ENCODE measurements at places on chromosomes 6 and 20.

DNA sequence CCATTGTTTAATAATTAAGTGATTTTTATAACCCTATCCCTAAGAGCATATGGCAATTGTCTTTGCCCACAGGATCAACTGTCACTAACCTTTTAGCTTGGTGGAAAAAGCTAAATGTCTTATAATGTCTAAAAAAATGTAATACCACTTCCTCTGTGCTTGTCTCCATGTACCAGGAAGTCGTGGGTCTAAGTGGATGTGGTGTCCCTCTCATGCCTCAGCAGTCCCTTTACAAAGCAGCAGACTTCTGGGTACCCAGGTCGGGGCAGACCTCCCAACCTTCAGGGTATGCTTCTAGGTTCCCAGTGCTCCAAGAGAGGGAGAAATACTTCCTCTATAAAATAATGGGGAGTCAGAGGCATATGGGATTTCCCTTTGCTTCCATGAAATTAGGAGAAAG, 74.7 kb downstream of the ZHX3 start:
- DNase-seq, result no peak

GRCh38 chr20:64102647-64103354, 4.6 kb downstream of the NPBWR2 start:
- DNase-seq, result no peak

- no peak for DNase-seq
These were observed 75.6 kb upstream of the SLC22A23 start for GRCh38 chr6:3532296-3532916.

DNA sequence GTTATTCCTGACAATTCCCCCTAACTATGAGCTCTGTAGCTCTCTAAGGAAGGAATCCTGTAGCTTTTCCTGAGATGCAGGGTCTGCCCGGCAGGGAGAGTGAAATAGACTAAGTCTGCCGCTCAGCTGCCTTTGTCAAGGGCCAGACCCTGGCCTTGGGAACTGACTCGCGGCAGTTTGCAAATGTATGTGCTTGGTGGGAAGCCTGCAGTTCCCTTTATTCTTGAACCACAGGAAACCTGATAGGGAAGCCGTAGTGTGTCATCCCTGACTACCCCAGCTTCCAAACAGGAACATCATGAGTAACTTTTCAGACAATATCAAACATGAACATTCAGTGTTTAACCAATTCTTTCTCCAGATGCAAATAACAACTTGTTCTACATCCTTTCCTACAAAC, 78.7 kb upstream of the IFNGR1 start:
- peak; percentile 43 for DNase-seq

GRCh38 chr20:25257130-25257529, 9.2 kb downstream of the PYGB start:
- DNase-seq, result no peak

DNA sequence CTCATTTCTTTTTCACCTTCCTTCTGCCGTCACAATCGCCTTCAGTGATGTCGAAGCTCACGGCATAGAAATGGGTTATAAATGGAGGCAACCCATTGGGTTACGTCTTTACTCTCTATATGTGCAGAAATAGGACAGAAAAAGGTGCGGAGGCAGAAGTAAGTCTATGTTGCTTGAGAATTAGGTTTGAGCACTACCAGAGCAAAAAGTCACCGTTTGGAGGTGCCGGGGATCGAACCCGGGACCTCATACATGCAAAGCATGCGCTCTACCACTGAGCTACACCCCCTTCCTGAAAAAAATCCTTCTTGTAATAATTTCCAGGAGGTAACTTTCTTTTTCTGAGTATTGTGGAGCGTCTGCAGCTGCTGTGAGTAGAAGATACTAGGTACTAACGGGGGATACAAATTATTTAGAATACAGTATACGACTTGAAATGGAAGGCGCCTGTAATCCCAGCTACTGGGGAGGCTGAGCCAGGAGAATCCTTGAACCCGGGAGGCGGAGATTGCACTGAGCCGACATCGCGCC, 134.2 kb downstream of the TRIM27 start:
- DNase-seq, result peak; percentile 67

GRCh38 chr6:113526995-113527394, 330.1 kb upstream of the MARCKS start:
- no peak for DNase-seq

GRCh38 chr6:72783666-72784065, 161.8 kb downstream of the KCNQ5 start:
- DNase-seq, result peak; percentile 48

DNA sequence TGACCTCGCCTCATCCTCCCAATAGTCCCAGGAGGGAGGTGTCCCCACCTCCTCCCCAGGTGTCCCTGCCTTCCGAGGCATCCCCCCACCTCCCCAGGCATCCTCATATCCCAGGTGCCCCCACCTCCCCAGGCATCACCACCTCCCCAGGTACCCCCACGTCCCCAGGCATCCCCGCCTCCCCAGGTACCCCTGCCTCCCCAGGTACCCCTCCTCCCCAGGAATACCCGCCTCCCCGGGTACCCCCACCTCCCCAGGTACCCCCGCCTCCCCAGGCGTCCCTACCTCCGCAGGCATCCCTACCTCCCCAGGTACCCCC, 198.9 kb downstream of the SYNDIG1 start:
- no peak for DNase-seq

GRCh38 chr6:133315811-133316210, 74.7 kb downstream of the EYA4 start:
- DNase-seq, result no peak

DNA sequence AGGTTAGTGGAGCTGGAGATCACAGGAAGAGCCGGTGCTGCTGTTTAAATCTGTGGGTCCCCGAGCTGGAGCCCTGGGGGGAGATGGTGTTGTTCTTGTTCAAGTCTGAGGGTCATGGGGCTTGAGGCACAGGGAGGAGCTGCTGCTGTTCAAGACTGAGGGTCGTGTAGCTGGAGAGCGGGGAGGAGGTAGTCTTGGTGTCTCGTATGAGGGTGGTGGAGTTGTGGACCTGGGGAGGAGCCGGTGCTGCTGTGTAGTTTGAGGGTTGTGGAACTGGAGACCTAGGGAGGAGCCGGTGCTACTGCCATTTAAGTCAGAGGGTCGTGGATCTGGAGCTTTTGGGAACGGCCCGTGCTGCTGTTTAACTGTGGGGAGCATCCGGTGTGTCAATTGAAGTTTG, 112.2 kb upstream of the SULF2 start:
- DNase-seq, result no peak

- no peak for DNase-seq
These were observed 56.4 kb downstream of the SNRNP48 start for GRCh38 chr6:7646394-7646793.

- DNase-seq, result peak; percentile 53
These were observed 6.4 kb downstream of the CFB start for GRCh38 chr6:31952140-31952805.

GRCh38 chr20:58703765-58704371, 11.3 kb downstream of the NPEPL1 start:
- DNase-seq, result no peak

DNA sequence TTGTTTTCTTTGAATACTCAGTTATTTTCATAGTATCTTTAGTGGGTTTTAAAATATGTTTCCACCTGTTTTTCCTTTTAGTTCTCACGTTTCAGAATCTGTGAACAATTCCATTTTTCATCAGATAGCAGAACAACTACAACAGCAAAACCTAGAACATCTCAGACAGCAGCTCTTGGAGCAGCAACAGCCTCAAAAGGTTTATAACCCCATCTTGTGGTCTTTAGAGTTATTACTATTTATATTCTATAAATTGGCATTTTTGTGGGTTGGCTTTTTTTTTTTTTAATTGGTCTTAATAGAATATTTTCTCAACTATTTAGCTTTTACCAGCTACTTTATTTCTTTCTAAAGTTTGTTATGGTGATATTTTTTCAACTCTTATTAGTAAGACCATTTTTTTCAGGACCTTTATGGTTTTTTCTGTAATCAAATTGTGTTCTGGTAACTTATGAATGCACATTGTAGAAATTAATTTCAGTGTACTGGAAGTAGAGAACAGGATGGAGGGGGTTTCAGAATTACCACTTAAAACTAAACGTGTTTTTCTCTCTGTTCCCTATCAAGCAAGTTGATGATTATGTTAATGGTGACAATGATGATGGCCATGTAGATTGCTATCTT, 72.2 kb downstream of the SCAF8 start:
- DNase-seq, result peak; percentile 51

GRCh38 chr6:20790032-20790791, 256.0 kb downstream of the CDKAL1 start:
- DNase-seq, result no peak

DNA sequence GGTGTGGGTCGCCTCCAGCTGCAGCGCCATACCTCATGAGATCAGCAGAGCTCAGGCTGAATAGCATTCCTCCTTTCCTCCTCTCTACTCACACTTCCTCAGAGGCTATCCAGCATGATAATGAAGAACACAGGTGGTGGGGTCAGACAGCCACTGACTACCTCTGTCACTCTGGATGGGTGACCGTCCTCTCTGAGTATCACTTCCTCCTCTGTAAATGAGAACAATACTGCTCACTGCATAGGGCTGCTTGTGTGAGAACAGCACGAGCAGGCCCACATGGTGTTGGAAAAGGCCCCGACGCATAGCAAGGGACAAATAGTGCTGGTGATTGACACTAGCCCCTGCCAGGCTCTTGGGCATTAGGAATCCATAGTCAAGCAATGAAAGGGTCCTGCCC, 239.1 kb downstream of the PRKN start:
- DNase-seq, result no peak

DNA sequence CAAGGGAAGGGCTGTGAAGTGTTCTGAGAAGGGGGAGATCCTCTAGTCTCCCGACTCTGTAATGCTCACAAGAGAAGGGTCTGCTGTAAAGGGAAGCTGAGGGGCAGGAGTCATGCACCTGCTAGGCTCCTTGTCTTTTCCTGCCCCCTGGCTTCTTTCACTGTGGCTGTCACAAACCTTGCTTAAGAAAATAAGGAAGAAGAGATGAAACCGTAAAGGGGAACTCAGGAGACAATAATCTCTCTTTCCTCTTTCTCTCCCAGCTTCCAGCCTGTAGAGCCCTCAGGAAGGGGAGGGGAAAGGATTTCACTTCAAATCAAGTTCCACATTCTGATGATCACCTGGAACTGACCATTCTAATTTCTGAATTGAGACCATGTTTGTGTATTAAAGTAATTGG, 26.3 kb downstream of the SLC13A3 start:
- no peak for DNase-seq

- DNase-seq, result no peak
These were observed 29.8 kb upstream of the CCN2 start for GRCh38 chr6:131980791-131981623.

DNA sequence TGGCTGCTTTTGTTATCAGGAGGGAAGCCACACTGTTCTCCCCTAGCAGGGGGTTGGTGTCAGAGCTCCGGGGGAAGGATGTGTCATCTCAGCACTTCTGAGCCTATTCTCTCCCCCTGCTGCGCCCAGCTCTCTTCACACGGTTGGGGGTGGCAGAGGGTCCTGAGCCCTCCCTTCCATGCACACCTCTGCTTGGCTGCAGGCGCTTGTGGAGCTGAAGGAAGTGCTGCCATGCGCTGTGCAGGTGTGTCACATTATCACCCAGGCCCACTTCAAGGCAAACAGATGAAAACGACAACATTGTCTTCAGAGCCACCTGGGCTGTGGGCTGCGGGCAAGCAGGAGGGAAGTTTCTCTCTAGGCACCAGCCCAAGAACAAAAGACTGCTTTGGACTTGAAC, 263.4 kb downstream of the BMP7 start:
- DNase-seq, result no peak

DNA sequence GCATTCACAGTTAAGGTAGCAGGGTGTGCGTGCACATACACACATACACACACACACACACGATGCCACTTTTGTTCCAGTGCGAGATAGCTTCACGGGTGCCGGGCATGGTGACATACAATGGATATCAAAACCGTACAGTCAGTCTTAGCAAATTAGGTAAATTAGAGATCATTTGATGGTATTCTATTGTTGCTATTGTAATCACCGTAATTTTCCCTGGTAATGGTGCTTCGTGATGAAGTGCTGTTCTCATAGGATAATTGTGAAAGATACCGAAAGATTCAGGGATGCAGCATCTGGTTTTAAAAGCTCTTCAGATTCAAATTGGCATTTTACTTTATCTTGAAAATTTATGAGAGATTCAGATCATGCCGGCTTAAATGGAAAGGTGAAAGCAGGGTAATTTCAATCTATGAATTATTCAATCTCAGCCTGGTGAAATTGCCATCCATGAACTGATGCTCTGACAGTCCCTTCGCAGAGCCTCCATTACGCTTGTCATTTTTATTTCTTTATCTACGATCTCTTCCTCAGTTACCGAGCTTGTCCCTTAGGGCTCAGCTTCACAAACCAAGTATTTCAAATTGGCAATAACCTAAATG, 71.3 kb upstream of the SOX4 start:
- DNase-seq, result no peak

DNA sequence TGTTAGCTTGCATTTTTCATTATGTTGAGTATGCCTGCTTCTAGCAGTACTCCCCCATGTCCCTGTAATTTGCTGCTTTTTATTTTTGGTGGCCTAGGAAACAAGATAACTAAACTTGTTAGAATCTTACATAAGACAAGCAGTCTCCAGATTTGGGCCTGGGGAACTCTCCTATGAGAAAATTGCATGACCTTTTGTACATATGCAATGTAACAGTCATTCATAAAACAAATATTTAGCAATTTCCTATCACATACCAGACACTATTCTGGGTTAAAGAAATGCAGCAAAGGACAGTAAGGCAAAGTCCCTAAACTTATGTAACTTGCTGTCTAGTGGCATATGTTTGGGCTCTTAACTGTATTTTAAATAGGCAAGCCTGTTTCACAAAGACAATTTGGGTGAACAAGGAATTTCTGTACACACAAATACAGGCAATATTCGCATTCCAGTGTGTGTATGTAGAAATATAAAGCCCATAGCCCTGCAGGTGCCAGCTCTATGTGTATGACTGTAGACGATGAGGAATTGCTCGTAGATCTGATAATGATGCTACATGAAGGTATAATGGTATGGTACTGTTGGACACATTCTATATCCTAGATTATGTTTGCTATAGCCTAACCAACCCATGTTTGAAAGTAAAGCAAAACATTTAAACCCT, 305.2 kb upstream of the CITED2 start:
- DNase-seq, result peak; percentile 18

DNA sequence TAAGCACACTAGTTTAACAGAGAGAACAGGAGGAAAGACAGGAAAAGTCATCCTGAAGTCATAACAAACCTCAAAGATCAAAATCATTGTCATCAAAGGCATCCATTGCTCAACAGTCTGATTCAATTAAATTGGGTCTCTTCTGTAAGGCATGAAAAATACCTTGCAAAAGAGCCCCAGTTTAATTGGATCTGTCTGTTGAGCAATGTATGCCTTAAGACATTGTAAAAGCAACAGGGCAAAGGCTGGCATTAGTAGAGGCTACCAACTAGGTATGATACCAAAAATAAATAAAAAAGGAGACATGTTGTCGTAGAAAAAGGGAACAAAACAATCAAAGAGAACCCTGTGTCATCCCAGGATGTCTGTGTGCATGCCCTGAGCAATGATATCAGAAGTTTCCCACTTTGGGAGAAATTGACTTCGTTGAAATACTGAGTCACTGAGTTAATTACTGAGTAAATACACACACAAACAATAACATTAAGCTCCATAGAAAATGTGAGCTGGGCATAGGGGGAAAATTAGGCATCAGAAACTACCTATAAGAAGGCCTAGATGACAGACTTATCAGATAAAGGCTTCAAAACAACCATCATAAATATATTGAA, 1013.8 kb upstream of the CITED2 start:
- DNase-seq, result peak; percentile 28

- peak; percentile 5 for DNase-seq
These were observed 113.2 kb downstream of the FNDC1 start for GRCh38 chr6:159282421-159282820.

Data from fibroblast of skin of abdomen (primary cell).